ENCODE measurements at places on chromosomes 7 and 10. TPM values are rescaled to one million over a fixed set of nuclear protein-coding genes. Genes with fewer than 3 reads are reported as not detected.

GRCh38 chr10:24448351-24448999 is 239.5 kb downstream of the KIAA1217 start:
- DNase-seq = no peak

The ZNF853 gene
- polyA plus RNA-seq = 4.4 TPM

The FOXI2 gene
- polyA plus RNA-seq = 1.0 TPM

The STARD3NL gene
- polyA plus RNA-seq = 15.6 TPM

DNA sequence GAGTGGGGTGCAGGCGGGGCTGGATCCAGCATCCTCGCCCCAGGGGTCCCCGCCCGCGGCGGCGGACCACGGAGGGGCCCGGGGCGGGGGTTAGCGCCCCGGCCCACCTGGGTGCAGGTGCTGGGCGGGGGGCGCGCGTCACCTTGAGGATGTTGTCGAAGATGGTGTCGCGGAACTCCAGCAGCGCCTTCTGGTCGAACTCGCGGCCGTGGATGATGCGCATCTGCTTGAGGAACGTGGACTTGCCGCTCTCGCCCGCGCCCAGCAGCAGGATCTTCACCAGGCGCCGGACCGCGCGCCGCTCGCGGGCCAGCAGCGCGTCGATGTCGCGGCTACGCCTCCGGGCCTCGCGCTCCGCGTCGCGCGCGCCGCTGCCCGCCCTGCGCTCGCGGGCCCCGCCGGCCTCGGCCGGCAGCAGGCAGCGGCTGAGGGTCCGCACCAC is 376 bp downstream of the GNA12 start:
- DNase-seq = no peak

The SLC26A5 gene
- 0.24 TPM for polyA plus RNA-seq

The TECTB gene
- polyA plus RNA-seq = not detected

DNA sequence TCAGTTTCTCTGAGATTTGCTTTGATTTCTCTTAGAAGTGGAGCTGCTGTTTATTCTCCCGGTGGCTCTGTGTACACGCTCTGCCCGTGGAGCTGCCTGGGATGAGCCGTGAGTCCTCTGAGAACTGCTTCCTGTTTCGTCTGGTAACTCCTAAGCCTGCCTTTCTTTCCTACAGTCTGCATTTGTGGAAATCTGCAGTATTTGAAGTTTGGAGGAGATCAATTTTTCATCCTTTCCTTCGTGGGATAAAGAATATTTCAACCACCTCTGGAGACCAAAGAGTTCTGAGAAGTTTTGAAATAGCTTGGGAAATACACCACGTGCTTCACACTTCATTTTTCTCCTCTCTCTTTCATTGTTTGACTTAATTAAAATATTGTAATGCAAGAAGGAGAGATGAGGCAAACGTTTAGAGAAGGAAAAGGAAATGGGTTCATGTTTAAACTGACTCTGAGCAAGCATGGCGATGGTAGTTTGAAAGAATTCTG is 311.9 kb downstream of the LRMDA start:
- no peak for DNase-seq

DNA sequence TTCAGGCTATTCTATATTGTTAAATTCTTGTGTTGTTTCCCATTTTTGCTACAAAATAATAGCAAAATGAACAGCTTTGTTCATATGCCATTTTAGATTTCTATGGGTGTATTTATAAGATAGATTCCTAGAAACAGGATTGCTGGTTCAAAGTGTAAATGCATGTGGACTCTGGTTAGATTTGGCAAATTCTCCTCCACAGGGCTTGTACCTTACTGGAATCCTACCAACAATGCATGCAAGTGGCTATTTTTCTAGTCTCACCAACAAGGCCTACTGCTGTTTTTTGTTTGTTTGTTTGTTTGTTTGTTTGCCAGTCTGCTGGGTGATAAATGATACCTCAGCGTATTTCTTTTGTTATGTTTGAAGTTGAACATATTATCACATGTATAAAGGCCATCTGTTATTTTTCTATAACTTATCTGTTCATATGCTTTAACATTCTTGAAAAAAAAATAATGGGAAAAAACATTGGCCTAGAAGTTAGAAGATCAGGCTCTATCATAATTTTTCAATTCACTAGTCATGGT is 87.1 kb upstream of the AHR start:
- no peak for DNase-seq
